ENCODE measurements at places on chromosomes 16 and 17. TPM values are rescaled to one million over a fixed set of nuclear protein-coding genes. Genes with fewer than 3 reads are reported as not detected.

GRCh38 chr16:83661656-83662055, 146.1 kb upstream of the HSBP1 start:
- no peak for ATAC-seq

DNA sequence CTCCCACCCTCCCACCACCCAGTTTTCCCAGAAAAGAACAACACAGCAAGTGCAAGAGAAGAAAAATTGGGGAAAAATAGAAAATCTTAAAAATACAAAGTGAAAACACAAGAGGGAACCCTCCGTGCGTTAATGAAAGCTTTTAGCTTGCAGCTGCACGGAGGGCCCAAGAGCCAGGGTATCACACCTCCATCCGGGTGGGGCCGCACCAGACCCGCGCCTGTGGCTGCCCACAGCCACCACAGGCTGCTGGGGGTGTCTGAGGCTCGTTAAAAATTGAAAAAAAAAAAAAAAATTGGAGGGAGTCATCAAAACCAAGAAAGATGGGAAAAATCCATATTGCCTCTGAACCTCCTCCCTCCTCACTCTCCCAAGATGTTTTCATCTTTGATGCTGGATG, 18.6 kb downstream of the ENGASE start:
- no peak for ATAC-seq

- no peak for ATAC-seq
Observed at GRCh38 chr17:39979016-39979670, 1.5 kb upstream of the PSMD3 start.

DNA sequence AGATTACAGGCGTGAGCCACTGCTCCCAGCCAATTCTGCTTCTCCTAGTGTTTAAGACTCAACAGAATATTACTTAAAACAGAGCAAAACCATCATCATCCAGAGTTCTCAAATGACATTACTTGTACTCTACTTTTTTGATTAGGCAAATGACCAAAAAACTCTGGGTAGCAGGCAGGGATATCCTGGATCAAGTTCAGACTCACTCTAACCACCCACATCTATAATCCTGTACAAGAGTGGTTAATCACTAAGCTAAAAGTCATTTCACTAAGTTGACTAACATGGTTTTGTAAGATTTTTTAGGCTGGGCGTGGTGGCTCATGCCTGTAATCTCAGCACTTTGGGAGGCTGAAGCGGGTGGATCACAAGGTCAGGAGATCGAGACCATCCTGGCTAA, 6.8 kb downstream of the NAE1 start:
- no peak for ATAC-seq

DNA sequence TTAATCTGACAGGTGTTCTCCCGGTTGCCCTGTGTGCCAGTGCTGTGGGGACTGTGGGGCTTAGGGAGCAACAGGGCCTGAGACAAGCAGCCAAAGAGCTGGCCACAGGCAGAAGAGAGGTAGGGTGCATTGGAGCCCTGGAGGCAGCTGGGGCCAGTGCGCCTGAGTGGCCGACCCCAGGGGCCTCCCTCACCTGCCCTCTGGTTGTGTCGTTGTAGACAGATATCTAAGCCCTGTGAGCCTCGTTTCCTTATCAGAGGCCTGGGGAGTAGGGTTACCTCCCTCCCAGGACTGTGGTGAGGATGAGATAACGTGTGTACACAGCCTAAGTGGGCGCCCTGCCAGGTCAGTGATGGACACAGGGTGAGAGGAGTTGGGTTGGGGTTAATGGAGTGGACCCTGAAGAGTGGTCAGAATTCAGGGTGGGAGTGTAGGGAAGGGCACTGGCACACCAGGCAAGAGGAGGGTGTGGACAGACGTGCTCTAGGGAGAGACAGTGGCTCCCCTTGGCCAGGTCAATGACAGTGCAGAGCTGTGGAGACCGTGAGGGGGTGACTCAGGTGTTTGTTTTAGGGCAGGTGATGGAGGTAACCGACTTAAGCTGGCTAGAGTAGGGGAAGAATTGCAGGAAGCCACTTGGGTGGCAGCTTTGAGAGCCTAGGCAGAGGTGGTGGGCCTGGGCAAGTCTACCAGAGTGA, 3.4 kb downstream of the NARF start:
- ATAC-seq = no peak

- ATAC-seq = no peak
Observed at GRCh38 chr17:73584987-73585386, 59.3 kb downstream of the SDK2 start.

The MSI2 gene
- 27.3 TPM for total RNA-seq

GRCh38 chr16:85640254-85640558, 27.1 kb downstream of the GSE1 start:
- ATAC-seq = no peak

DNA sequence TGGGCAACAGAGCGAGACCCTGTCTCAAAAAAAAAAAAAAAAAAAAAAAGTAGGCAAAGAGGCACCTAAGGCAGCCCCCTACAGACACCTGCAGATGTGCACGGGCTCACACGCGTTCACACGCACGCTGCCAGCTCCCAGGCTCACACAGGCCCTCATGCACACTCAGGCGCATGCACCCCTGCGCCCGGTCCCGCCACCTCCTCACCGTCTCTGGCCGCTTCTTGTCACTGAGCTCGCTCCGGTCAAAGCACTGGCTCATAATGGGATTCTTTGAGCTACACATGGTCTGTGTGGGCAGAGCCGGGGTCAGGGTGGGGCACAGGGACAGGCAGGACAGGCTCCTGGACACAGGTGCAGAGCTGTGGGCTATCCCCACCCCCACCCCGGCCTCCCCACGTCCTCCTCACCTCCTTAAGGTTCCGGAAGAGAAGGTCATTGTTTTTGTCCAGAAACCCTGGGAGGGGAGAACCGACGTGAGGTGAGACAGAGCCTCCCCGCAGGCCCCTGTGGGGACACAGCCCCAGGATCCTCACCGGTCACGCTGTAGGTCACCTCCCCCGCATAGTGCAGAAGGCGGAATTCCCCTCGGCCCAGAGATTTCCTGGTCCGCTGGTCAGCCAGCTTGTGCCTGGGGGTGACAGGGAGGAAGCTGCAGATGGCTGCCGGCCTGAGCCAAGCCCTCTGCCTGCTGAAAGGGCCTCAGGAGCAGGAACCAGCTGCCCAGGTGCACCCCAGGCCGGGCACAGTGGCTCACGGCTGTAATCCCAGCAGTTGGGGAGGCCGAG, 17.9 kb downstream of the MYO1C start:
- ATAC-seq = no peak

DNA sequence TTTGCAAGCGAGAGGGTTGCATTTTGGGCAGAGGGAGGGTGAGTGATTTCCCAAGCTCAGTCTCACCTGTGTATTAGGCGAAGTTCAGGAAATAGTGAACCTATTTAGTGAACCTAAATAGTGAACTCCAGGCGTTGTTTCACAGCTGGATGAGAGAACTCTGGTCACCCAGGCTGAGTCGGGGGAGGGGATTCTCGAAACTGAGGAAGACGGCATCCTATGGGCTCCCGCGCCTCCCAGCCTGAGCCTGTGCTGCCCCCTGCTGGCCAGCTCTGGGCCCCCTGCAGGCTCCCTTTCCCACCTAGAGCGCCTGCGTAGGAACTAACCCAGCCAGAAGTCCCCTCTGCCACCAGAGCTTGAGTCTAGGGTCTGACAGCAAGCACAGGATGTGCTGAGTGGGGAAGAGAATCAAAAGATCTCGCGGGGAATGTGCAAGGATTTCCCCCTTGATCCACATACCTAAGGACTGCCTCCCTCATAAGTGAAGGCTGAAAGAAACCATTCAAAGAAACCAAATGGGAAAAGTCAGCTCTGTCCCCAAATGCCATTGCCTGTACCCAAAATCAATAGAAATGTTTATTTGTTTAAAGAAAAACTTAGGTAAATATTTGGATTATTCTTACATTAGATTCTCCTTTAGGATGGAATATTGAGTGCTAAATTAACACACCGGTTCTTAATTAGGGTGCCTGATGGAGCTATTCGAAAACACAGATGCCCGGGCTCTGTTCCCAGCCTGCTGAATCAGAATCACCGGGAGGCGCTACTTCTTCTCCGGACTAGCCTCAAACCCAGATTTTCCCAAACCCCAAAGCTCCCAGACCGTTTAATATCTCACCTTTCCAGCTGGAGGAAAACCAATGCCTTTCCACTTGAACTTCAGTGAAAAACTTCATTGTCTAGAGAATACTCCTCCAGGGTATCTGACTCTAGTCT, 14.8 kb upstream of the MARVELD3 start:
- ATAC-seq = peak; percentile 61

GRCh38 chr16:7381671-7382070, 49.0 kb downstream of the RBFOX1 start:
- no peak for ATAC-seq

DNA sequence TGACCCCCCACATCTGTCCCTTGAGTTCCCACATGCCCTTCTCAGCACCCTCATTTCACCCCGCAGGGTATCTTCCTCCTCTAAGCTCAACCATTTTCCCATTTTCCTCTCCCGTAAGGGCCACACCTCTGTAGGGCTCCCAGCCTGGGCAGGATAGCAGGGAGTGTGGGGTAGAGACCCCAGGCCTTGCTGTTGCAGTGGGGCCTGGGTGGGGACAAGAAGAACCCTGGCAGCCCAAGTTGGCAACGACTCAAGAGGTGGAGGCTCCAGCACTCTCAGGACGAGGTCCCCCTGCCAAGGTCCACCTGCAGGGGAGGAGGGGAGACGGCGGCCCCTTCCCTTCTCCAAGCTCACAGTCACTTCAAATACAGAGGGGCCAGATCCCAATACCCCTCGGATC, 2.0 kb upstream of the TMEM92 start:
- no peak for ATAC-seq

- ATAC-seq = no peak
Observed at GRCh38 chr17:77473615-77474226, 333.0 kb downstream of the SEC14L1 start.

DNA sequence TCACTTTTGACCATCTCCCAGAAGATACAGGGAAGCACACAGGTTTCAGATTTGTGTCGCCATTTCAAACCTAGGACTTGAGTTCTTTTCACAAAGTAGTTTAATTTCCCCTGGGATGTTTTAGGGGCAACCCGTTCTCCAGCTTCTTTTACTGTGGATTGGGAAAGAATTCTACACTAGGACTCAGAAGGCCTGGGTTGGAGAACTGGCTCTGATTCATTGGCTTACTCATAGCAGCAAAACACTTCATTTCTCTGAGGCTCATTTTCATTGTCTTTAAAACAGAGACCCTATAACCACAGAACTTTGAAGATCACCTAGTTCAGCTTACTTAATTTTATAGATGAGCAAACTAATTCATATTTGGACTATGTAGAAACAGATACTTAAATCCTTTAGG, 175.9 kb upstream of the SALL1 start:
- no peak for ATAC-seq

DNA sequence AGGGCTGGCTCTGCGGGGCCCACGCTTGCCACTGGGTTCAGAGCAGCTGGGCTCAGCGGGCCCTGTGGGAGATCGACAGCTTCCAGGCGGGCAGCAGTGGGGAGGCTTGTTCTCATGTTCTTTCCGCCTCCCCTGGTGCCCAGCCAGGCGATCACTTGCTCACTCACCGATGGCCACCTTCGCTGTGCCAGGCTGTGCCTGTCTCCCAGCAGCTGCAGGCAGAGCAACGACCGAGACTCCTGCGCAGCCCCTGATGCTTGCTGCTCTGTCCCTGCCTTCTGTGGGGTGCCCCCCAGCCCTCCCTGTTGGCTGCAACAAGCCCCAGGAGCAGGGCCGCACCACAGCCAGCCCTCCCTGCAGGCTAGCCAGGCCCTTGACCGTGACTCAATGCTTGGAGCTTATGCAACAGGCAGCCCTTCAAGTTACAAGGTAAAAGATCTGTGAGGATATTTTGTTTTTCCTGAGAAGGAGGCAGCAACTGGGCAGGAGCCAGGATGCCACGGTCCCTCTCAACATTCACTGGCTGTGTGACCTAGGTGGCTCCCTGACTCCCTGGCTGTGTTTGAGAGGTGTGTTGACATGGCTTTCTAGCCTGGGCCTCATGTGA, 9.6 kb upstream of the SPNS2 start:
- ATAC-seq = no peak

The KRTAP17-1 gene
- total RNA-seq = not detected

GRCh38 chr17:61396586-61397085, 3.0 kb upstream of the TBX2 start:
- ATAC-seq = no peak

The POLR2A gene
- total RNA-seq = 41.0 TPM
